ENCODE measurements at places on chromosomes 7 and 10. TPM values are rescaled to one million over a fixed set of nuclear protein-coding genes. Genes with fewer than 3 reads are reported as not detected.

DNA sequence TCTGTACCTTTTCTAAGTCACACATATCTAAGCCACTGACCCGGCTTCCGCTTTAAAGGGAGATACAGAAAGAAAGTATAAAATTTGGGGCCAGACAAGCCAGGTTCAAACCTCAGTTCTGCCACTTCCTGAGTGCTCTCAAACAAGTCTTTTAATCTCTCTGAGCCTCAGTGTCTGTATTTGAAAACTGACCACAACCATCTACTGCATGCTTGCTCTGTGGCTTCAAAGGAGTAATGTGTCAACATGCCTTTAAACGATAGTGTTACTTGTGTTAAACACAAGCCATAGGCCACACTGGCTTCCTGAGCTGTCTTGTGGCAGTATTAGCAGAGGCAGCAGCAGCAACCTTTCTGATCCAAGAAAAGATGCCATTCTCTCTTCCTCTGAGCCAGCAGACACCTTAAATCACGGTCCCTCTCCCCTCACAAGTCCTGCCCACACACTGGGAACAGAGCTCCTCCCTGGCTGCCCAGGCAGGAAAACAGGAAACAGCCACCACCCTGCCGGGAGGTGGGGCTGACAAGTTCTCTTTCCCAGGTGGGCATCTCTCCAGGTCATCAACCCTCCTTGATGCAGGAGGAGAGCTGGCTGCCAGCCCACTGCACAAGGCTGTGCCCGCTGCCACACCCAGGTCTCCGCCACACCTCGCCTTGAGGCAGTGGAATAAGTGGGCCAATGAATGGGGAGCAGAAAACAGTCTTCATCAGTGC lies 10.7 kb downstream of the HIP1 start:
- DNase-seq = peak; percentile 43

DNA sequence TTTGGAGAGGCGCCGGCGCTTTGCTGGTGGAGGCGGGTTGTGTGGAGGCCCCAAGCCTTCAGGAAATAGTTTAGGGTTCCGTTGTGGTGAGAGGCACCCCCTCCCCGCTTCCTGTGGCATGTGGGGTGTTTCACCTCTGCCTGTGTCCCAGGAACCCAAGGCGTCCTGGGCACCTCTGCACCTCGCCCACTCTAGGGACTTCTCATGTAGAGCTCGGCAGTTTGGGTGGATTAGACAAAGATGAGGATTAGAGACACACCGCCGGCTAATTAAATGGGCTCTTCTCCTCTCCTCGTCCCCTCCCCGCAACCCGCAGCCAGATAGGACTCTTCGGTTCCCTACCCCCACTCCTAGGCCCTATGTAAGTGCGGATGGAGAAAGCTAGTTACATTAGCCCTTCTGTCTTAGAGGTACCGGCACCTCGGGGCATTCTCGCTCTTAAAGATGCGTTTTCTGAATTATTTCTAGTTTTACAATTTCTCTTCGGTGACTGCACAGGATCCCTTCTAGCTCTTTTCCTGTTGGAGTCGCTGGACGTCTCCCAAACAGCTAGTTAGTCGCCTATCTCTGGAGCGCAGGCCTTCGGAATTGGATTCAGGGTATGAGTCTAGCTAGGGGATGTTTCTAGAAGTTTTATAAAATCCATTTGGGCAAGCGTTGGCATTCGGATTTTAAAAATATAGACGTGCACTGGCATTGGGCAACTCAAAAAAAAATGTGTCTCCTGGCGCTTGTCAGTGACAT lies 7.8 kb downstream of the PTF1A start:
- DNase-seq = peak; percentile 80

Gene CDK1
- 168 TPM for total RNA-seq

Gene LIPN
- not detected for total RNA-seq

Gene RAB19
- total RNA-seq = 15.0 TPM

- DNase-seq = peak; percentile 2
Observed at GRCh38 chr10:78619115-78619851, 449.5 kb upstream of the ZMIZ1 start.

GRCh38 chr10:132316133-132316532 lies 8.4 kb upstream of the STK32C start:
- no peak for DNase-seq

DNA sequence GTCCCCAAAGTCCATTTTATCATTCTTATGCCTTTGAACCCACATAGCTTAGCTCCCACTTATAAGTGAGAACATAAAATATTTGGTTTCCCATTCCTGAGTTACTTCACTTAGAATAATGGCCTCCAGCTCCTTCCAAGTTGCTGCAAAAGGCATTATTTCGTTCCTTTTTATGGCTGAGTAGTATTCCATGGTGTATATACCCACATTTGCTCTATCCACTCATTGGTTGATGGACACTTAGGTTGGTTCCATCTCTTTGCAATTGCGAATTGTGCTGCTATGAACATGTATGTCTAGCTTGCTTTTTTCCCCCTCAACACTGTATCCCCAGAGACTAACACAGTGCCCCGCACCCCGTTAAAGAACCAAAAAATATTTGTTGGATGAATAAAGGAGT lies 670 bp upstream of the CAPZA2 start:
- DNase-seq = no peak

DNA sequence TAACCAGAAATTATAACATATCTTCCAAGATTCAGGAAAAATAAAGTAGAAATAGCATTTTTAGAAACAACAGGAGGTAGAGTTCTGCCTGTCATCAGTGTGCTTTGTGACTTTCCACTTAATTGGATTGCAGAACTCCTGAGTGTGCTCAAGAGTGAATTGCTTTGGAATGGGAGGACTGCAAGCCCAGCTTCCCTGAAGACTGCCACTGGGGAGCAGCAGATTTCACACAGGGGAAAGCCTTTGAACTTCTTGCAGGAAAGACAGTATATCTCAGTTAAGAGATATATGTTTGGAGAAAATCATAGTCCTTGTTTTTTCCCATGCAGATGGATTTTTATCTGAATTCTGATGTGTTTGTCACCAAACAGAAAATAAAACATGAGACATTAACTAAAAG lies 124.5 kb downstream of the TMEM168 start:
- DNase-seq = peak; percentile 62

DNA sequence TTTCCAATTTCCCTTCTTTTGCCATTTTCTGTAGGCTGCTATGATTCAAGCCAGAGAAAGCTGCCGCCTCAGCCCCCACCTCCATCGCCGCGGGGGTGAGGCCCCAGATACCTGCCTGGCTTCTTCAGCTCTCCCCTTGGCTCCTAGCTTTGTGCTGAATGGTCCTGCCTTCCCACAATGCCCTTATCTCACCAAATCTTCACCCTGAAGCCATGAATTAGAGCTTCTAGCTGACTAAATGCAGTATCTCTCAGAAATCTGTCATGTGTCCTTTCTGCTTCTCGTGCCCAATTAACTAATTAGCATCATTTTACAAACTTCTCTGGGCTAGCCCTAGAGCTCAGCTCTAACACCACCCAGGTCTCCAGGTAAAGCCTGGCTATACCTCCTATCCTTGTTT lies 32.2 kb upstream of the GPNMB start:
- no peak for DNase-seq

- no peak for DNase-seq
Observed at GRCh38 chr7:16460789-16461493, 4.6 kb downstream of the SOSTDC1 start.

DNA sequence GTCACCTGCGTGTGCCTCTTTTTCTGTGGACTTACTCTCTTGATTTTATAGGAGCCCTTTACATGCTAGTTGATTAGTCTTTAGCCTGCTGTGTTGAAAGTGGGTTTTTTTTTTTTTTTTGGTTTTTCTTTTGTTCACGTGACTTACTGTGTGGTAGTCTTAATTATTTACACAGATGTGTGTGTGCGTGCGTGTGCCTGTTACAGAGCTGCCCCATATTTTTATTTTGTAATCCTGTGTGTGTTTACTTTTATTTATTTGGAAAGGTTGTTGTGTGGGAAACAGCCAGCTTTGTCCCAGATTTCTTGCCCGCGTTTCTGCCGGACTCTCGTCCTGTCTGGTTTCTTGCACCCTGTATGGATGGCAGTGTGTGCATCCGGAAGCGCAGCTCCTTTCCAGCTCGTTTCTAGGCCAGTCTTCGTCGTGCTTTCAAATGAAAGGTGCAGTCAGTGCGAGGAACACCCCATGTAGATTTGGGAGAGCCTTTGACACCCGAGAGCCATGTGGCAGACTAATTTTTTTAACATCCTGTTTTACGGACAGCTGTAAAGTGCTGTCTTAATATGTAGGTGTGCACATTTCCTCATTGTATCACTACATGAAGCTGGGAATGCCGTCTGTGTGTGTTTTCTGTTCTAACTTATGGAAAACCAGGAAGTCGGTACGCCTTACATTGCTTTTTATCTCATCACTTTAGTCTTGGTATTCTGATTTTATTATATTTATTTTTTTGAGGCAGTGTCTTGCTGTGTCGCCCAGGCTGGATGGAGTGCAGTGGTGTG lies 55.6 kb downstream of the DNAJB6 start:
- no peak for DNase-seq

DNA sequence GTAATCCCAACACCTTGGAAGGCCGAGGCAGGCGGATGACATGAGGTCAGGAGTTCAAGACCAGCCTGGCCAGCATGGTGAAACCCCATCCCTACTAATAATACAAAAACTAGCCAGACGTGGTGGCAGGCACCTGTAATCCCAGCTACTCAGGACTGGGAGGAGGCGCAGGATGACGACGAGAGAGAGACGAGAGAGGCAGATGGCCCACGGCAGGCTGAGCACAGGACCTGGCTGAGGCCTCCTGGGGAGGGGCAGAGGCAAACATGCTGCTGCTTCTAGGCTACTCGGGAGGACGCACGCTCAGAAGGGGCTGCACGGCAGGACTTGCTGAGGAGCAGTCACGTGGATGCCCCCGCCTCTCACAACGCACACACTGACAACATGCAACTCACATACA lies 22.4 kb downstream of the DIP2C start:
- DNase-seq = no peak

Gene C10orf67
- total RNA-seq = not detected

GRCh38 chr10:15035385-15036301 lies 8.1 kb upstream of the OLAH start:
- peak; percentile 64 for DNase-seq

DNA sequence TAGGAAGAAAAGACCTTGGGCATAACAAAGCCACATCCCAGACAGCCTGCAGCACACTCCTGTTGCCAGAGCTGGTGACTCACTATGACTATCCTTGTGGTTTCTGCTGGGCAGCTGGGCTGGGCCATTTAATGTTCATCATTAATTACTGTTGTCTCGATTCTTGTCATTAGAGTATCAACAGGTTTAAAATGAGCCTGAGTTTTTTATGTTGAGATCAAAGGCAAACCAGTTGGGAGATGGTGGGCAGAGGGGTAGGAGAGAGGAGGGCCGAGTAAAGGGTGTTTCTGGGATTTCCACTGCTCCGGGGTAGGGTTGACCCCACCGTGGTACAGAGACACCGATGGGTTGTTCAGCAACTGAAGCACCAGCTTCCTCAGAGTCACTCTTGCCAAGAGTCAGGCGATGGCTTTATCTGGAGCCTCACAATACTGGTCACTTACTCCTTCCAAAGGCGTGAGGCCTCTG lies 128.7 kb upstream of the LYZL1 start:
- DNase-seq = peak; percentile 44

Gene STEAP1
- 17.1 TPM for total RNA-seq

Gene TMEM139
- 3.6 TPM for total RNA-seq

Data from GM23338 (cell line).